ENCODE measurements at places on chromosomes 4 and X. TPM values are rescaled to one million over a fixed set of nuclear protein-coding genes. Genes with fewer than 3 reads are reported as not detected.

- no peak for DNase-seq
Observed at GRCh38 chr4:183374950-183375555, 52.8 kb upstream of the CLDN24 start.

DNA sequence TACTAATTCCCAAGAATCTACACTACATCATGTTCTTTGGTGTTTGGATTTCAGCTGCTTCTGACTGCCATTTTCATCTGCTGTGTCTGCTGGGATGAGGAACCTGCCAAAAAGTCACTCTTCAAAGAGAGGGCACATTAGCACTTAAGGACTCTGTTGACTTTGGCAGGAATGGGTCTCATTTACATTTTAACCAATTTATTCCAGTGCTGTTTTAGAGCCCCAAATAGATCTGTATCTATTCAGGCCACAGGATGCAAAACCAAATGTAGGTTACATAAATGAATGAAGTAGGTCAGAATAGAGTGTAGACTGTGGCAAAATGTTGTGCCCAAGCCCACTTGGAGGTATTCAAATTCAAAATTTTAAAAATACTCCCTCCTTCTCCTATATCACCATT is 14.4 kb downstream of the TXK start:
- DNase-seq = no peak

DNA sequence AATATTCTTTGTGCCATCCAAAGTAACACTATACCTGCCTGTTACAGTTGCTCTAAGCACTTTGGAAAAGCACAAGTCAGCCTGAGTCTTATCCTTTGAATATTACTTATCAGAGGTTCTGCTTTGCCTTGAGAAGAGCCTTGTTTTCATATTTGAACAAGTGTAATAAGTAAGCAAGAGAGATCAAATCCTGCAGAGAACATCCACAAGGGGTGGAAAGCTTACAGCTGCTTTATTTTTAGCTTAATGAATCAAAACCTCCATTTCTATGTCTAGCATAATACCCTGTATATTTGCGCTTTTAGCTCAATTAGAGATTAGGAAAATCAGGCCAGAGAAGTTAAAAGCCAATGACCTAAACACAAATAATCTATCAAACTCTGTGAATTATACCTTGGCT is 139.8 kb downstream of the CDS1 start:
- DNase-seq = no peak

GRCh38 chrX:106300656-106301055 is 132.6 kb downstream of the PWWP3B start:
- no peak for DNase-seq

- DNase-seq = peak; percentile 59
Observed at GRCh38 chr4:38034986-38035882, 75.0 kb downstream of the PTTG2 start.

GRCh38 chr4:138697851-138698250 is 317.7 kb upstream of the NOCT start:
- DNase-seq = no peak

The CD38 gene
- not detected for polyA plus RNA-seq

All from SK-N-SH (cell line).